HT-29 (cell line): ENCODE measurements at places on chromosomes 1 and 21. TPM values are rescaled to one million over a fixed set of nuclear protein-coding genes. Genes with fewer than 3 reads are reported as not detected.

DNA sequence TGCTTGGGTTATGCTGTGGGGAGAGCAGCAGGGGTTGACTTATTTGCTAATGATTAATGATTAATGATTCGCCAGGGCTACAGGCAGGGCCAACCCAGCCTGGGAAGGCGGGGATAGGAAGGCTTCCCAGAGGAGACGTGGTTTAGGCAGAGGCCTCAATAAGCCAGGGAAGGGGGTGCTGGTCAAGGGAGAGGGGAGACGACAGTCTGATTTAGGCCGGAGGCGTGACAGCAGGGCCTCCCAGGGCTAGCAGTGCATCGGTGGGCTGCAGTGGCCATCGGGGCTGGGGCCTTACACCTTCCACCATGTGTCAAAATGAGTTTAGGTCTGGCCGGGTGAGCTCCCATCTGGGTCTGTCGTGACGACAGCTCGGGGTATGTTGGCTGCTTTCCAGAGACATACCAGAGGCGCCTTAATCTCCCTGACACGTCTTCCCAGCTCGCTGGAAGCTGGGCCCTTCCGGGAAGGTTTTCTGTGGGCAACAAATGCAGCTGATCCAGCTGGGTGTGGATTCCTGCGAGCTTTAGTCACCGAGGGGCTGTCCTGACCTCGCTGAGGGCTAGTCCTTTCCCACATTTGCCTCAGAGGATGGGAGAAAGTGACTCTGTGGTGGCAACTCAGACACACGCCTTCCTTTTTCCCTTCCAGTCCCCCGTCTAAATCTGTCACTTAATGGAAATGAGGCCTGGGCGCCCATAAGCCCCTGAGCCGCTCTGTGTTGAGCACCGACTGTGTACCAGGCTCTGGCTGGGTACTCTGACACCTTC lies 3.7 kb upstream of the SLC1A7 start:
- peak; percentile 91 for DNase-seq

DNA sequence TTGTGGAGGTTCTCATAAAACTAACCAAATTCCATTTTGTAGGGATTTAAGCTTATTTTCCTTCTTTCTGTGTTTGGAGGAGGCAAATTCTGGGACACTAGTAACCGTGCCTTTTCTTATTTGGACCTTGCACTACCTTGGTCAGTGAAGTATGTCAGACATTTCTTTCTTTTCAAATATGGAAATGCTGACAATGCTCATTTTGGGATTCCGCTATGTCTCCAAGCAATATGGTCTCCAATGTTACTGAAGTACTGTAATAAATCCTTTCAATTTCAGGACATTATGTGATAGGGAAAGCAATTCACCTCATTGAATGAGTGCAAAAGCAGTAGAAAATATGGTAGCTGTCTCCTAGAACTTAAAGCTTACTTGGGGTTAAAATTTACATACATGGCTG lies 372.3 kb downstream of the HLX start:
- DNase-seq = no peak

DNA sequence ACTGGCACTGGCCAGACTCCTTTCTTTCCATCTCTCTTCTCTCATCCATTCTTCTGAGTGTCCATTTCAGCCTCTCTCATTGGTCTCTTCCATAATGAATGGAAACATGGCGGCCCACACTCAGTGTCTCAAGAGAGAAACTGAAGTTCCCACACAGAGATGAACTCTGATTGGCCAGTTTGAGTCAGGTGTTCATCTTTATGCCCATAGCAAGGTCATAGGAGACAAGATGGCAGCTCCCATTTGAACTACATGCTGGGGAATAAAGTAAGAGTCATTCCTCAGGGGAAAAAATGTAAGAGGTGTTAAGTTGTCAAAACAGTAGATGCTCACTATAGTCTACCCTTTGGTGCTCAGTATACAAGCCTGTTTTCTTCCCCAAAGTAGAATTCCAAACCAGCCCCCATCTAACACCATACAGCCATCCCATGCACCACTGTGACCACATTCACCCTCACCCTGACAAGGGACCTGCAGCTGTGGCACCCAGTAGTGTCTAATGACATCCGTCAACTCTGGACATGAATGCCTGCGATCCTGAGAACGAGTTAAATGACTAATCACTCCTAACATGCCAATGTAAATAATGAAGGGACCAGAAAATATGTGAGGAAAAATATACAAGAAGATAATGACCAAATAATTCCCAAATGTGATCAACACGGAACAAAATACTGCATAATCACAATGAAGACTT lies 12.4 kb downstream of the CDA start:
- DNase-seq = no peak

TRIM67 gene
- total RNA-seq = 0.03 and 0.05 TPM in 2 replicates

DNA sequence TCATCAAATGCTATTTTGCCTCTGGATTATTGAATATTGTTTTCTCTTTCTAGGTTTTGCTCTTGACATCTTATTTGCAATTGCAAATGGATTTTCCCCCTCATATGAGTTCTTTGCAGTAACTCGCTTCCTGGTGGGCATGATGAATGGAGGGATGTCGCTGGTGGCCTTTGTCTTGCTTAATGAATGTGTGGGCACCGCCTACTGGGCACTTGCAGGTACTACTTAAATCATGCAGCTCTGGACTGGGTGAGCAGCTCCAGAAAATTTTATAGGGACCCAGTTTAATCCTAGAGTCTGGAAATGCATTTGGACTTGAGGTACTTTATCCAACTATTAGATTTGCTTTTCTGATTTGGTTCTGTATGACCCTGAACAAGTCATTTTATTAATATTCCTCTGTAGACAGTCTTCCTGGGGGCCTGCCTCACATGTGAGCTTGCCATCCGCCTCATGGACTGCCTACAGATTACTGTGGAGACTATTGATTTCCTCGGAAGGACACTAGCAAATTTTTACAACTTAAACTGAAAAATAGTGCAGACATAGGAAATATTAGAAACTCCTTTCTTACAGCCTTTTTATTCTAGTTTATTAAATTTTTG lies 44.5 kb downstream of the SLC22A15 start:
- DNase-seq = peak; percentile 67

- DNase-seq = no peak
Observed at GRCh38 chr1:229836324-229836723, 210.3 kb downstream of the URB2 start.

- no peak for DNase-seq
Observed at GRCh38 chr1:203219934-203220333, 9.5 kb downstream of the CHIT1 start.

DNA sequence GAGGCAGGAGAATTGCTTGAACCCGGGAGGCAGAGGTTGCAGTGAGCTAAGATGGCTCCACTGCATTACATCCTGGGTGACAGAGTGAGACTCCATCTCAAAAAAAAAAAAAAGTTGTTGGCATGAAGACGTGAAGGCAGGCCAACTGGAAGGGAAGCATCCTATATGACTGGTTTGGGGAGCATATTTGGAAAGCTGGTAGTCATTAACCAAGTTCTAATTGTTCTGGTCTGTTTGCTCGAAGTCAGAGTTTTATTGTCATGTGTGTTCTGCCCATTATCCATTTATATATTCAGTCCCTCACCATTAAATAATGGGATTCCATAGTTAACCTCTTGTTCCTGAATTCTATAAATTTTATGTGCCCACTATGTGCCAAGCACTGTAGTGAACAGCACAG lies 3.3 kb upstream of the GLRX2 start:
- no peak for DNase-seq

- DNase-seq = no peak
Observed at GRCh38 chr1:4726620-4727341, 72.4 kb downstream of the AJAP1 start.

GRCh38 chr1:154863315-154864174 lies 6.5 kb downstream of the KCNN3 start:
- peak; percentile 66 for DNase-seq

DNA sequence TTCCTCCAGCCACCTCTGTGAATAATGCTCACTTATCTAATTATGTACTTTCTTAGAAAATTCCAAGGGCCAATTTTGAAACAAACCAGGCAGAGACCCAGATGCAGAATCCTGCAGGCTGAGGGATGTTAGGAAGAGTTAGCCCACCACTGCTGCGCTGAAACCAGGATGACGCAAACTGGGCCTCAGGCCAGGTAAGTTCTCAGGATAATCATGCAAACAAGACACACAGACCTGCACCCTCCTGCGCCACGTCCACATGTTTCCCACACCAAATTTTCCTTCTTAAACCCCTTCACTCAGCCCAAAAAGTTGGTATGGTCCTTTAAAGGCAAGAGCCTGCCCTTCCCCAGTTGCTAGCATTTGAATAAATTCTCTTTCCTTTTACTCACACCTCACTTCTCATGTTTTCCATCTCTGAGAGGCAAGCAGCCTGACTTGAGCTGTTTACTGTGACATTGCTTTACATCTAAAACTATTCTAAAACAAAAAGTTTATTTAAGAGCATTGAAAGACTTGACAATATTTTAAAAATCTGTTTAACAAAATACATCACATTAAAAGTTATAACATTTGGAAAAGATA lies 887.1 kb downstream of the LRRIQ3 start:
- no peak for DNase-seq

- no peak for DNase-seq
Observed at GRCh38 chr21:38561613-38562581, 63.6 kb upstream of the ERG start.

DNA sequence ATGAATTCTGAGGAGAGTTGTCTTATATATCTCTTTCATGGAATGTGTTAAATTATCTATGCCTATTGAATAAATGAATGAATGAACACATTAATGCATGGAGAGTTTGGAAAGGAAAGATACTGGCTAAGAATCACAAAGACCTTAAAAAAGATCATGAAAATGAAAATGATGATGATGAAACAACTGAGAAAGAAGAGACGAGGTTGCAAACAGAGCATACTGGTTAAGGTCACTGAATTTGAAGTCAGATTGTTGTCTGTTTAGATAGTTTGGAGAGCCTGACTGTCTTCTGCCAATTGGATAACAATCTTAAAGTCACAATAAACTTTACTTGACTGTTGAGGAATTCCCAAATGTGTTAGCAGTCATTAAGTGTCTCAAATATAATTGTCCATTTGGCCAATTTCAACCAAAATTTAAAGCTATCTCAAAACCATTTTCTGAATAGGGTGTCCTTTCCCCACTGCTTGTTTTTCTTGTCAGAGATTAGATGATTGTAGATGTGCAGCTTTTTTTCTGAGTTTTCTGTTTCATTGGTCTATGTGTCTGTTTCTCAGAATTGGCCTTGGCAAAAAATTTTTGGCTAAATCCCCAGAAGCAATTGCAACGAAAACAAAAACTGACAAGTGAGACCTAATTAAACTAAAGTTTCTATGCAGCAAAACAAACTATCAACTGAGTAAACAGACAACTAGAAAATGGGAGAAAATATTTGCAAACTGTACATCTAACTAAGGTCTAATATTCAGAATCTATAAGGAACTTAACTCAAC lies 132.2 kb downstream of the PTGER3 start:
- DNase-seq = no peak

DNA sequence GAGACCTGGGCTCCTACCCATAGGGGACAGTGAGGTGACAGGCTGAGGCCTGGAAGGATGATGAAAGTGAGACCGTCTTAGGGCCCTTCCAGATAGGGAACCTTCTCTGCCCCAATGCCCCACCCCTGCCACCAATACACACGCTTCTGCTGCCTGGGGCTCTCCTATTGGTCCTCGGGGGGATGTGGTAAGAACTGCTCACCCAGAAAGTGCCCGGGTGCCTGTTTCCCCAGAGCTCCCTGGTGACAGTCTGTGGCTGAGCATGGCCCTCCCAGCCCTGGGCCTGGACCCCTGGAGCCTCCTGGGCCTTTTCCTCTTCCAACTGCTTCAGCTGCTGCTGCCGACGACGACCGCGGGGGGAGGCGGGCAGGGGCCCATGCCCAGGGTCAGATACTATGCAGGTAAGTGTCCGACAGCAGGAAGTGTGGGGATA lies 948 bp downstream of the SEMA4A start:
- no peak for DNase-seq

CD48 gene
- not detected in 2 replicates for total RNA-seq

DNA sequence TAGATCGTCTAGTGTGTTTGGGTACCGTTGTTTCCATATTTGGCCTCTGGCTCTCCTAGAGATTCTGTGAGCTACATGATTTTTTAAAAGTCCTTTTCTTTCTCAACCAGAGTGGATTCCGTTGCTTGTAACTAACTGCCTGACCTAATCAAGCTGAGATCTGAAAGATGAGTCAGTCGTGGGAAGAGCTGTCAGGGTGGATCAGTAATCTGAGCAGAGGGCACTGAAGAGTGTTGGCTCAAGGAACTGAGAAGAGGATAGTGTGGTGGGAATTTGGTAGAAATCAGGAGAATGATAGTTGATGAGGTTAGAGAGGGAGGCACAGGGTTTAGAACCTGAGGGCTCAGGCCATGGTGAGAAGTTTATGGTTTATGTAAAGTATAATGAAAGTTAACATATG lies 52.2 kb downstream of the TRAF5 start:
- DNase-seq = no peak

EPS8L3 gene
- 107 and 120 TPM in 2 replicates for total RNA-seq

DNAI4 gene
- 0.68 and 1.4 TPM in 2 replicates for total RNA-seq

- DNase-seq = no peak
Observed at GRCh38 chr1:24575905-24576587, 20.2 kb downstream of the NCMAP start.

DNA sequence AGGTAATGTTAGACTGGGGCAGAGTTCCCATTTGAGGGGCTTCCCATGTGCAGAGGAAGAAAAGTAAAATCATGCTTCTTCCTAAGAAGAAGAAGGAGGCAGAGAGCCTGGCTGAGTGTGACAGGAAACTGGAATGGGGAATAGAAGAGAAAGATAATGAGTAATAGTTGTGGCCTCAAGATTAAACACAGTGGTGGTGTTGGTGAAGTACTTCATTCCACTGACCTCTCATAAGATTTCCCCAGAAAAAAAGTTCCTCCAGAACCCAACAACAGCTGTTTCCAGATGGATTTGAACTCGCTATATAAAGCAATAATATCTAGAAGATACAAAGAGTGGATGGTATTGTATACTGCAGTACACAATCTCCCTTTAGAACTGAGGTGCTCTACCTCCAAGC lies 13.0 kb downstream of the RGS1 start:
- DNase-seq = no peak

STYXL2 gene
- not detected in 2 replicates for total RNA-seq

C1orf56 gene
- 2.4 and 3.1 TPM in 2 replicates for total RNA-seq

DNA sequence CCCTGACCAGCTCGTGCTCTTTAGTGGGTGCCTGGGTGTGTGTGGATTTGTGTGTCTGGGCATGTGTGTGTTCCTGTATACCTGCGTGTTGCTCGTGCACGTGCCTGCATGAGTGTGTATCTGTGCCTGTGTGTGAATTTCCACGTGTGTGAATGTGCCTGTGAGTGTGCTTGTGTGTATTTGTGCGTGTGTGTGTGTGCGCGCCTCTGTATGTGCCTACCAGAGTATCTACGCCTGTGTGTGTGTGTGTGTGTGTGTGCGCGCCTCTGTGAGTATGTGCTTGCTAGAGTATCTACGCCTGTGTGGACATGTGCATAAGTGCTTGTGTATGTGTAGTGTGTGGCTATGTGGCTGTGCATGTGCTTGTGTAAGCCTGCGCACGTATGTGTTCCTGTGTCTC lies 691 bp upstream of the SELENBP1 start:
- DNase-seq = no peak

GRCh38 chr1:4585216-4585615 lies 69.2 kb upstream of the AJAP1 start:
- peak; percentile 11 for DNase-seq

GRCh38 chr21:38831526-38832467 lies 26.1 kb downstream of the ETS2 start:
- DNase-seq = peak; percentile 40
